ENCODE measurements at places on chromosomes 1 and 21. TPM values are rescaled to one million over a fixed set of nuclear protein-coding genes. Genes with fewer than 3 reads are reported as not detected.

DNA sequence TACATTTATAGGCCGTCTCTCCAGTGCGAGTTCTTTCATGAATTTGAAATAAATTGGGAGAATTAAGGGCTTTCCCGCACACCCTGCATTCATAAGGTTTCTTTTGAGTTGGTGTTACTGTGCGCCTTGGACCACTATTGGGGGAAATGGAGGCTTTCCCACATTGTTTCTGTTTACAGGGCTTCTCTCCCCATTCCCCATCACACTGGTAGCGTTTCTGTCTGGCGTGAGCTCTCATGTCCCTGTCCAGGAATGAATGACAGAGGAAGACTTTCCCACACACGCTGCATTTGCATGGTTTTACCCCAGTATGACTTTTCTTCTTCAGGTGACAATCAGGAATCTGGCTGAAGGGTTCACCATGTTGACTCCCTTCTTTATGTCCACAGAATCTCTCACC is 65.0 kb downstream of the UCHL5 start:
- no peak for ATAC-seq

GRCh38 chr1:77925956-77926355 is 37.5 kb downstream of the NEXN start:
- no peak for ATAC-seq

- no peak for ATAC-seq
These were observed 13.7 kb downstream of the ZBTB7B start for GRCh38 chr1:155016231-155016831.

The LCE2A gene
- not detected for total RNA-seq

- no peak for ATAC-seq
These were observed 1.1 kb upstream of the POMGNT1 start for GRCh38 chr1:46199233-46199749.

GRCh38 chr1:237863234-237863633 is 27.5 kb downstream of the ZP4 start:
- ATAC-seq: no peak

Data from esophagus mucosa (tissue), 1 donor.